IMR-90 (cell line): ENCODE measurements at places on chromosomes 4 and X. TPM values are rescaled to one million over a fixed set of nuclear protein-coding genes. Genes with fewer than 3 reads are reported as not detected.

The SLC4A4 gene
- 16.8 and 23.9 TPM in 2 replicates for total RNA-seq

The ADRA2C gene
- under 0.01 and 0.28 TPM in 2 replicates for total RNA-seq

The BMPR1B gene
- total RNA-seq, result 0.90 and 1.1 TPM in 2 replicates

The PAGE2 gene
- total RNA-seq, result not detected in 2 replicates

The TSPAN7 gene
- not detected in 2 replicates for total RNA-seq

The TMSB15C gene
- 2.0 and 5.8 TPM in 2 replicates for total RNA-seq

DNA sequence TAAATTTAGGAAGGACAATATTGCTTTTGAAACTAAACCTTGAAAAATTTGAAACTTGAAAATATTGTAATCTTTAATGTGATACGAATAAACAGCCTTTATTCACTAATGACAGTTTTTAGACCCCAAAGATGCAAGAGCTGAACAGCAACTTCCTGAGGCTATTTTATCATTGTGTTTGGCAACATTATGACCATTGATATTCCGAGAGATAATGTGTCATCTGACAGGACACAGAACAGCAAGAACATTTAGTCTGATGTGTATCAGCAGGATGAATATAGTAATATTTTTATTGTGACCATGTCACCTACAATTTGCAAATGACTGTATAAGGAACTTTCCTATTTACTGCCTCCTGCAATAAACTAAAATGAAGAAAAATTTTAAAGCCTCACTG lies 316.0 kb downstream of the ADAM29 start:
- H3K27ac ChIP-seq, result no peak overlapping the region
- no peaks in the 10 kb centered on the region for H3K4me1 ChIP-seq
- H3K36me3 ChIP-seq, result no peaks in the 10 kb centered on the region
- no peak overlapping the region for H3K4me3 ChIP-seq

DNA sequence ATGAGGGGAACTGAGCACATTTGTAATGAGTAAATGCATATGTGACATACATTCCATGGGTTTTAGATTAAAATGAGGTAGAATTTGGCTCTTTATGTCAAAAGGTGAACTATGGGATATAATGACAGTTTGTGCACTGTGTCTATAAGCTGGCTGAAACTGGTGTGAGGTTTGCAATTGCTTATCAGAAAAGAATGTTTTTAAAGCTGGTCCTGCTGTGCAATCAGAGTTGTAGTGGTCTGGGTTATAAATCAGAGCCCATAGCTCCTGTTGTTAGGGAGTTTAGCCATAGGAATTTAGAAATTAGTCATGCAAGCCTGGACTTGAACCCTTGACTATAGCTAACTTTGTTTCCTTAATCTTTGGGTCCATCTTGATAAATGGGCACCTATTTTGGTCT lies 23.1 kb upstream of the GATB start:
- no peaks in the 10 kb centered on the region for H3K4me1 ChIP-seq
- H3K36me3 ChIP-seq, result no peaks in the 10 kb centered on the region

DNA sequence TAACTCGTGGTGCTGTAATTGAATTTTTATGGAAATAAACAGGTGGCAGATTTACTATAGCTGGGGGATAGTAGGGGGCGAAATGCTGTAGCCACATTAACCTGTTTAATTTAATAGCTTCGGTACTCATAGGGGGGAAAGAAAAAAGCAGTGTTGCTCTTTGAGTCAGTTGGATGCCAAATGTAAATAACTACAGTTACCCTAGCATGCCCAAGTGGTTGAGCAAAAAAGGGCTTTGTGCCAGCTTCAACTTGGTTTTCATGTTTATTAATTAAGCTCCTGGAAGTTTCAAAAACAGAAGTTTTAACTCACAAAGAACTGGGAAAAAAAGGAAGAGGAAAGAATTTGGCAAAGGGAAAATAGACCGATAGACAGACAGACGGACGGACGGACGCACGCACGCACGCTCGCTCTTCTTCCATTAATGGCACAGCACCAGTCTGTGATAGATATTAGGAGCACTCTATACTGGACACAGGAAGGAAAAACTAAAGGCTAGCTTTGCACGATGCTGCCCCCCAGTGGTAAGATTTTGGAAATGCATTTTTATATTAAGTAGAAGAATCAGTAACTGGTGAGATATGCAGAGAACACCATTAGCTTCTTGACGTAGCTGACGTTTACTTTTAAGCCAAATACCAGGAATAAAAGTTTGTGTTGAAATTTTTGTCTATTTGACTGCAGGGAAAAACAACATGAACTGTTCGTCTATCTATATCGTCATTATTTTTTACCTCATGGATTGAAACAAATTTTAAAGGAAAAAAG lies 151.8 kb downstream of the SLC7A11 start:
- no peaks in the 10 kb centered on the region for H3K36me3 ChIP-seq
- 0 out of 2 replicates have a peak, but pooled peaks cover 2% of the 10 kb centered on the region for H3K4me1 ChIP-seq
- H3K27ac ChIP-seq, result peak overlapping the region; percentile 57
- H3K27me3 ChIP-seq, result no peaks in the 10 kb centered on the region
- H3K4me3 ChIP-seq, result peak overlapping the region; percentile 34

GRCh38 chrX:68632491-68632890 lies 15.0 kb upstream of the STARD8 start:
- no peaks in the 10 kb centered on the region for H3K4me1 ChIP-seq
- H3K4me3 ChIP-seq, result no peak overlapping the region
- no peak overlapping the region for H3K27ac ChIP-seq
- H3K36me3 ChIP-seq, result no peaks in the 10 kb centered on the region

DNA sequence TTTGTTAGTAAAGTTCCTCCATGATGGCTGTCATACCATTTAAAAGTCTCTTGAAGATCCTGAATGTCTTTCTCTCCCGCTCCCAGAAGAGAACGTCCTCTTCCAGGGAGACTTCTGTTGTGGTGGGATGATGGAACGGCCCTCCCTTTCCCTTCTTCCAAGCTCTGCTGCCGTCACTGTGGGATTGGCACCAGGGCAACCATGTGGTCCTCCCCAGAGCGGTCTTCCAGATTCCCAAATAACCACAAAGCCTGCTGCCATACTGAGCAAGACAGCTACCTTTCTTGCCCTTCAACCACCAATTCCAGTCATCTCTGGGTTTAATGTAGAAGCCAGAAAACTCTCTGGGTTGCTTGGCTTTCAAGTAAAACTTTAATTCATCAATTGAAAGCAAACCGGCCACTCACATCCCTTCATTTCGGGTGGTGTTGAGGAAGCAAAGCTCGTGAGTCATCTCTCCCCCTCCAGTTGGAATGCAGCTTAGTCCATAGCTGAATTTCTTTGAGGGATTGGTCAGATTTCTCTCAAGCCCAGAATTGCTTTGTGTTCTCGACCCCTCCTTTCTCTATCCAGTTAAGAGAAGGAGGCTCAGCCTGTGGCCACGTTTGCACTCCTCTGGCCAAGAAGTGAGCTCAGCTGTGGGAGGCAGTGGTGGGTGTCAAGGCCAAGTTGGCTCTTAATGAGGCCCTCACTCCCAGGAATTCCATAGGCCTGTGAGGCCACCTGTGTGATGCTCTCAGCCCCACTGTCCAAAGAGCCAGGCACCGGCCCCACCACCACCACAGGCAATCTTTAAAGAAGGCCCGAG lies 36.9 kb downstream of the FHDC1 start:
- peak; percentile 92 for DNase-seq
- H3K27ac ChIP-seq, result peak overlapping the region; percentile 31; the same call in 1 of the 2 replicates
- H3K4me3 ChIP-seq, result no peak overlapping the region

- no peak overlapping the region for H3K4me3 ChIP-seq
- H3K27me3 ChIP-seq, result no peaks in the 10 kb centered on the region
- no peak for DNase-seq
- peaks cover 3% of the 10 kb centered on the region; the same call in 1 of the 2 replicates for H3K4me1 ChIP-seq
- H3K27ac ChIP-seq, result no peak overlapping the region
Measured at GRCh38 chr4:146178126-146178525, 2.6 kb downstream of the LSM6 start.

GRCh38 chr4:38313999-38314561 lies 349.9 kb upstream of the KLF3 start:
- H3K27ac ChIP-seq, result no peak overlapping the region
- peaks cover 7% of the 10 kb centered on the region for H3K27me3 ChIP-seq
- H3K4me1 ChIP-seq, result no peaks in the 10 kb centered on the region; the same call in 1 of the 2 replicates
- peak; percentile 46 for DNase-seq

DNA sequence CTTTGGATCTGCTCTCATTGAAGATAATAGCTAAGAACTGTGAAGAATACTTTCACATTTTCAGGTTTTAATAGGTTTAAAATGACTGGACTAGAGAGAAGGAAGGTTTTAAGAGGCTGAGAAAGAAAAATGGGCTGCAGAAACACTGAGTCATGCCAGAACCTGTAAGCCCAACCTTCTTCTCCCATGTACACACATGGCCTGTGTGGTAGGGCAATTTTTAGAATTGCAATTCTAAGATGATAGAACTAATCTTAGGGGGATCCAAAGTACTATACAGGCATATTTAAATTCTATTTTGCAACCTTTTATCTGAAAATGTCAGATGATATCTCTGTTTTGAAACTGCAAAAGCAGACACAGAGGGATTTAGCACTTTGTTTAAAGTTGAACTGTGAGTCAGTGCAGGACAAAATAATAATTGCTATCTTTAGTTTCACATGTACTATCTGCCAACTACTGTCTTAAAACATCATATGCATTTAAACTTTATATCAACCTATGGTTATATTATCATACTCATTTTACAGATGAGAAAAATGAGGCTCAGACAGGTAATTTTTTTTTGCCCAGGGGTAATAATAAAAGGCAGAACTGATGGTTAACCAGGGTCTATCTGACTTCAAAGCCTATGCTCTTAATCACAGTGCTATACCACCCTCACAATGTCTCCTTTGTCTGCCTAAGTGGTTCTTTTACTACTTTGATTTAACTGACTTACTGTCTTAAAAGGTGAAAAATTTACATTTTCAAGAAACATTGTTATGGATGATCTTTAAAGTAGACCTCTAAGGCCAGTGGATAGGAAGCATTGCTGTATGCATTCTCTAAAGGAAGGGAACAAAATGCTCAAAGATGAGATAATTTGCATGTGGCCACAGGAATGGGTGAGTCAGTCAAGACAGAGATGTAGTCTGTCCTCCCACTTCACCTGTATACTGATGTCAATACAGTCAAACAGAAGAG lies 4.3 kb downstream of the TMPRSS11E start:
- no peak overlapping the region for H3K4me3 ChIP-seq
- no peaks in the 10 kb centered on the region; the same call in 1 of the 2 replicates for H3K27me3 ChIP-seq
- no peaks in the 10 kb centered on the region for H3K4me1 ChIP-seq
- peak; percentile 4 for DNase-seq
- no peaks in the 10 kb centered on the region for H3K36me3 ChIP-seq

DNA sequence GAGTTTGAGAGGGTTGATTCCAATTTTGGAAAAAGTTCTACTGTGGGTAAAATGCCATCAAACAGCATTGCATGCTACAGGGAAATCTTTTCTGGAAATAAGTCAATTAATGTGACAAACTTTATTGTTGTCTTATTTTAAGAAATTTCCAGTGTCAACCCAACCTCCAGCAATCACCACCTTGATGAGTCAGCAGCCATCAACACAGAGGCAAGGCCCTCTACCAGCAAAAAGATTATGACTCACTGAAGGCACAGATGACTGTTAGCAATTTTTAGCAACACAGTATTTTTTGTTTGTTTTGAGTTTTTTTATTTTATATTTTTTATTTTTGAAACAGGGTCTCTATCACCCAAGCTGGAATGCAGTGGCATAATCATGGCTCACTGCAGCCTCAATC lies 165.4 kb upstream of the C1QTNF7 start:
- DNase-seq, result no peak
- no peaks in the 10 kb centered on the region for H3K27me3 ChIP-seq
- H3K4me3 ChIP-seq, result no peak overlapping the region
- H3K36me3 ChIP-seq, result no peaks in the 10 kb centered on the region

DNA sequence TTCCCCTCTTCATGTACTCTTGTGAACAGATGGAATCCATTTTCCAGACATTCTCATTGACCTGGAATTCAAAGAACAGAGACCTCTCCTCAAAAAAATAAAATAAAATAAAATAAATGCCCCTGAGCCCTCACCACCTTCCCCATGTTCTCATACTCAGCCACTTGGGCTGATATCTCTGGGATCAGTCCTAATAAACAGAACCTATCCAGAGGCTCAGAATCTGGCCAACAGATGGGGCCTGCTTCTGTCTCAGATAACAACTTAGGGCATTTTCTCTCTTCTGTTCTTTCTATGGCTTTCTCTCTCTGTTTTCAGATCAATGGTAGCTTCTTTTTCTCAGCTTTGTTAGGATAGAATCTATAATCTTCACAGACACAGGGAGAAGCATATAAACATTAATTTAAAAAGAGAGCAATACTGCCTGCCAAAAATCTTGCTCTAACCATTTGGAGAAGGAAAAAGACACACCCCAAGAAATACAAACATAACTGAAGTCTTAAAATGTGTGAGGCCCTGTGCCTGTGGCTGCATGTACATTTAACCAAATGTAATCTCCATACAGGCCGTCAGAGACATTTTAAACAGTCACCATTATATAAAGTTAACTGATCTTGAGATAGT lies 907.1 kb downstream of the FAT4 start:
- no peak overlapping the region for H3K4me3 ChIP-seq
- H3K36me3 ChIP-seq, result no peaks in the 10 kb centered on the region
- no peaks in the 10 kb centered on the region for H3K27me3 ChIP-seq

- peak; percentile 60 for DNase-seq
- H3K4me1 ChIP-seq, result no peaks in the 10 kb centered on the region
- H3K36me3 ChIP-seq, result no peaks in the 10 kb centered on the region
- H3K4me3 ChIP-seq, result no peak overlapping the region
- H3K27ac ChIP-seq, result no peak overlapping the region
Measured at GRCh38 chr4:37802068-37802666, 24.3 kb upstream of the PGM2 start.

GRCh38 chr4:12852338-12853307 lies 631.5 kb downstream of the RAB28 start:
- DNase-seq, result peak; percentile 52
- no peak overlapping the region for H3K4me3 ChIP-seq
- H3K27me3 ChIP-seq, result no peaks in the 10 kb centered on the region
- no peak overlapping the region for H3K27ac ChIP-seq
- no peaks in the 10 kb centered on the region for H3K36me3 ChIP-seq

- no peak overlapping the region for H3K27ac ChIP-seq
- no peak for DNase-seq
Measured at GRCh38 chr4:11011249-11011648, 326.7 kb upstream of the CLNK start.

DNA sequence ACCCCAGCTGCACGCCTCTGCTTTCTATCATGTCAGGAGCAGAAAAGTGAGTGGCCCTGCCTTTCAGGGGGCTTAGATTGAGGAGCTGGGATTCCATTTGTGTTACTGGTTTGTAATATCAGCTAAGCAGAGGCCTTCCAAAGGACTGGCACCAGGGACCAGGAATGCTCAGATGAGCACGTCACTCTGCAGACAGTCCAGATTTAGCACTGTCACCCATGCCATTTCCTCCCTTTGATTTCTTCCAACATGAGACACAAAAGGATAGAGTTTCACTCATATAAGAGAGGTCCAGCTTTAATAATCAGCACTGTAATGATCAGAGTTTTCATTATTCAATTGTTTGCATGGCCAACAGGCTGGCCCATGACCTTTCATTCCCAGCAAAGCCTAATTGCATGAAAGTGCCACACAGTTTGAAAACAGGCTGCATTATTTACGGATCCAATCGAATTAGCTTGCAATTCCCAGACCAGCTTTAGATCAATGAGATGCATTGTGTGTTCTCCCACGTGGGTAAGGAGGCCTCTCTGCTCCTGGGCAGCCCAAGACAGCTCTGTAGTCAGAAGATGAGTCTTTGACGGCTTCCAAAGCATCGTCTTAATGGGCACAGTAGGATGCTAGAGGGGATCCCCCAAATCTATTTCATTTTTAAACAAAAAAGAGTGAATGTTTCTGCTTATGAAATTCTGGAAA lies 9.8 kb upstream of the SLC2A9 start:
- H3K4me1 ChIP-seq, result peaks cover 28% of the 10 kb centered on the region
- no peak overlapping the region for H3K4me3 ChIP-seq
- no peak overlapping the region for H3K27ac ChIP-seq
- H3K36me3 ChIP-seq, result no peaks in the 10 kb centered on the region
- no peak for DNase-seq
- no peaks in the 10 kb centered on the region for H3K27me3 ChIP-seq
